Stimulated activated CD4-positive, alpha-beta T cell treated with anti-CD3 and anti-CD28 coated beads, Interleukin-15, amount 100 ng/mL, for 1 hour (primary cell): ENCODE measurements at places on chromosomes 6 and 20.

DNA sequence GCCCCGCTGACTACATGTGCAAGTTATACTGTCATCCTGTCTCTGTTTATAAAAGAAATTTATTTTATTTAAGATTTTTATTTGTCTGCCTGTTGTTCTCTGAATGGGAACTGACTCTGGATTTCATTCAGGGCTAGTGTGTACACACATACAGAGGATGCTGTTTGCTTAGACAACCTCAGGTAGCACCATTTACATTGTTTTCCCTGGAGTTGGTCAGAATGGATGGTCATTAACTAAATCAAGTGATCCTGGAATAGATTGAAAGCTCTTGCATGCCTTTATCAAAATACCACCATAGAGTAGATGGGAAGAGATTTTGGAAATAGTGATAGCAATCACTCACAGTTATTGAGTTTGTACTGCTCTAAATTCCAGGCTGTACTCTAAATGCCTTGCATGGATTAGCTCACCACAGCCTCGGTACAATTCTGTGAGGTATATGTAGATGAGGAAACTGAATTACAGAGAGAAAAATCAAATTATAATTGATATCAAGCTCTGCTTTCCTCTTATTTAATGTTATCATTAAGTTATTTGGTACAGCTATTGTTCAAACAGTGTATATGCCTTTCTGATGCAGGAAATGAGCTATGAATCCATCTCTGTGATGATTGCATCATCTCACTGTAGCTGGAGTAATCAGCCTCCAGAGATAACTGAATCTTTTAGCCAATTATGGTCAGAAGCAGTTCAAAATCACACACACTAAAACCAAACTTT, 51.9 kb downstream of the RNF217 start:
- no peak for DNase-seq

GRCh38 chr6:5514353-5514752, 253.0 kb downstream of the FARS2 start:
- DNase-seq = no peak

- DNase-seq = no peak
These were observed 348.1 kb downstream of the THBS2 start for GRCh38 chr6:168905451-168906090.

GRCh38 chr6:34237316-34237721, 646 bp downstream of the HMGA1 start:
- no peak for DNase-seq

GRCh38 chr6:83589076-83589475, 76.7 kb downstream of the PRSS35 start:
- no peak for DNase-seq

DNA sequence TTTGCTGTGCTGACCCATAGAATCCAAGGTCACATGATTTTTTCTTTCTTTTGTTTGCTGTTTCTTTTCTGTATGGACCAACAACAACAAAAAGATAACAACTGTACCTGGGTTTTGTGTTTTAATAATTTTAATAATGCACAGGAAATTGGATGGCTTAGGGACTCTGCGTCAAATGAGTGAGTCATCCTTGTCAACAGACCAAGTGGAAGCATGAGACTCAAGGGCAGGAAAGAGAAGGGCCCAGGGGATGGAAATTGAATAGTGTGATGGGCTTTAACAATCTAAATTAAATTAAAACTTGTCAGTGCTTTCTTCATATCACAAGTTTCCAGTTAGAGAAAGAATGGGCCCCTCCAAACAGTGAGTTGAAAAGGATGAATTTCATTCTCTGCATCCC, 413.0 kb downstream of the PREX1 start:
- DNase-seq = no peak

DNA sequence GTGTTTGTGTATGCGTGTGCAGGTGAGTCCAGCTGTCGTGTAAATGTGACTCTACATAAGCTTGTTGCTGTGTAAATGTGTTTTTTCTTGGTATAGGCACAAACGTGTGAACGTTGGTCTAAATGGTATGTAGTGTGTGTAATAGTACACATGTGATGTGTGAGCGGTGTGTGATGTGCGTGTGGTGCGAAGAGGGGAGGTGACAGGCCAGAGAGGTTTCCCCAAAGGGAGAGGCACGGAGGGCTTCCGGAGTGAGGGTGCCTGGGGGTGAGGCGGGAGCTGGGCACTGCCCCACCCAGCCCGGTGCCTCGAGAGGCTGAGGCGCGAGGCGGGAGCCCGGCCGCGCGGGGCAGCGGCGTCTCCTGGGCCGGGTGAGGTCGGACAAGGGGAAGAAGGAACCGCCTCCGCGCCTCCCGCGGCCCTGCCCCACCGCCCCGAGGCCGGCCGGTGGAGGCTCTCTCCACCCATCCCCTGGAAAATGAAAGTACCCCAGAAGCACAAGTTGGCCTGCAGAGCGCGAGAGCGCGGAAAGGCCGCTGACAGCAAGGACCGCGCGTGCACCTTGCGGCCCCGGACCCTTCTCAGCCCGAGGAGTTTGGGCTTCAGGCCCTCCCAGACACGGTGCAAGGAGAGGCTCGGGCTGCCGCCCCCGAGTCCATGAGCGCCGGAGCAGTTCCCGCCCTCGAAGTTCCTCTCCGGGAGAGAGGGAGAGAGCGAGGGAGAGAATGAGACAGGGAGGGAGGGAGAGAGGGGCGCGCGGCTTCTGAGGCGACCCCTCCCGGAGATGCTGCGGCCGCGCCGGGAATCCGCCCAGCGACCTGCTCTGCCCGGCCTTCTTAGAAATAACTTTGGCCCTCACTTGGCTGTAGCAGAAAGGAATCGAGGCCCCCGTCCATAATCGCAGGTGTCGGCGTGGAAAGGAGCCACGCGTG, 43.2 kb upstream of the OSTM1 start:
- no peak for DNase-seq

- no peak for DNase-seq
These were observed 53.4 kb upstream of the TBXT start for GRCh38 chr6:166221040-166221439.

- no peak for DNase-seq
These were observed 6.5 kb upstream of the USP45 start for GRCh38 chr6:99521633-99522151.

GRCh38 chr6:167244064-167244960, 46.8 kb upstream of the UNC93A start:
- DNase-seq = no peak

DNA sequence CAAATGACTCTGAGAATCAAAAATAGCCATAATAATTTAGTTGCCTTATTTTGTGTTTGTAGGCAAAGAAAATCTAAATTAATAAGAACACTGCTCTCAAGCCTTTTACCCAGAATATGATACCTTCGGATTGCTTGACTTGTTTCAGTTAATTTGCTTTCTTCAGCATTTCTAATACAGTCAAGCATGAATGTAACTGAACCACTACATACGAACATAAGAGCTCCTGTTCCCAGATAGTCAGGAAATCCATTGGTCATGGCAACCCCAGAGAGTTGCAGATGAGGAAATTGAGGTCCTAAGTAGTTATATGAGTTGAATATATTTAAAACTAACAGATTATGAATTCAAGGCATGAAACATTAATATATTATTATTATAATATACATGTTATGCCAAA, 2.9 kb downstream of the FRK start:
- no peak for DNase-seq

DNA sequence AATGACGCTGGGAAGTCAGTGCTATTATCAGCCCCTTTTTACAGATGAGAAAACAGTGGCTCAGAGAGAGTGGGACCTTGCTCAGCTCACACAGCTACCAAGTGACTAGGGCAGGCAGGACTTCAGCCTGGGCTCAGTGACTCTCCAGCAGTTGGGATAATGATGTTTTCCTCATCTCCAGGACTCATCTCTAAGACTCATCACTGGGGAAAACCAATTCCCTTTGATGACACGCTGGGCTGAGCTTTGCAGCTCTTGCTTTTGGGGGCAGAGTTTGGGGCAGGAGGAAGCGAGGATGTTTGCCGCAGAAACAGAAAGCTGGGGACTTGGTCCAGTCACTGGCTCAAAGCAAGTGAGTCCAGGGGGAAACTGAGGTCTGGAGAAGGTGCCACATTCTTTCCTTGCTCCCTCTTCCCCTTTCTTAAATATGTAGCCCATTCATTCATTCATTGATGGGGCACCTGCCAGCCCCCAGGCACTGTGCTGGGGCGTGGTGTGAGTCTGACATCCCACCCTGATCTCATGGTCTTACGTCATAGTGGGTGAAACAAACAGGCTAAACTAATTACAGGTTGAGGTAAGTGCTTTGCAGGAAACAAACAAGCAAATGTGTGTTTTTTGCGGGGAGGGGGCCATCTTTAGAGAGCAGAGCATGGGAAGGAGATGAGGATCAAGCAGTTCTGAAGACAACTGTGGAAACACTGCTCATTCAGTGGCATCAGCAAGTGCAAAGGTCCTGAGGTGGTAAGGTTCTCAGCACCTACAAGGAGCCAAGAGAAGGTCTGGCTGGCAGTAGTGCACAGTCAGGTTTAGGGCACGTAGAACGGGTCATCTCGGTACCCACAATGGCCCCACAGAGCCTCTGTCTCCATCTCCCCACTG, 74.4 kb upstream of the PMEPA1 start:
- DNase-seq = no peak

GRCh38 chr6:31202259-31203166, 32.0 kb upstream of the POU5F1 start:
- DNase-seq = no peak

GRCh38 chr6:44680202-44680720, 292.8 kb downstream of the CDC5L start:
- no peak for DNase-seq

DNA sequence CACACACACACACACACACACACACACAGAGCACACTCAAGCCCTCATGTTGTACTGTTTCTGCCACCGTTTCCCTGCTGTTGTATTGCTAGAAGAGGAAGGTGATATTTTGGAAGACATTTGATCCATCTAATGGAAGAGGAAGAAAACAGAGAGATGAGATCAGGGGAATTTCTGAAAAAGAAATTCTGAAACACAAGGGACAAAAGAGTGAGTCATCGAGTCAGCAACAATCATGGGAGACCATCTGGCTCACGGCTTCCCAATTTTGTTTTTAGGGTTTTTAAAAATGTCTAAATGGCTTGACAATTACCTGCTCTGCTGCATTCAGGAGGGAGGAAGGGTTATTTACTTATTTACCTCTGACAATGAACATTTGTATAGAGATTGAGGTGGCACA, 22.0 kb downstream of the SOX4 start:
- DNase-seq = no peak

DNA sequence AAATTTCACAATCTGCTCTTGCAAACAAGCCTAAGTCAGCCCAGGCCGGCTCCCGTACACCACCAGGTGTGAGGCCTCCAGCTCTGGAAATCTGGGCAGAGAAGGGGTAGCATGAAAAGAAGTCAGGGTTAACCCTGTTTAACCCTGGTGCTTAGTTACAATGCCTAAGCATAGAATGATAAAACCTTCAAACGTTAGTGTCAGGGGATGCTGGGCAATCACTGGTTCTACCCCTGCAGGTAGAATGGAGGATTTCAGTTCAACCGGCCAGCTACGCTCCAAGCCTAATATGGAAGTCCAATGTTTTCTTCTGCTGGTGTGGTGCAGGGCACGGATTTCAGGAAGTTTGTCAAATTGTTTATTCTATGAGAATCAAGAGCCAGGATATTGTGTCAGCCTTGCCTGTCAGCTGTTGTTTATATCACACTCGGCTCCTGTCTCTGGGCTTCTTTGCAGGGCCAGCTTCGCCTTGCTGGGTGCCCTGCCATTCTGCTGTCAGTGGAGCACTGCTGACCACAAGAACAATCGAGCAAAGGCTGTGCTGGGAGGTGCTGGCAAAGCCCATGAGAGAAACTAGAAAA, 20.2 kb upstream of the CD93 start:
- no peak for DNase-seq

GRCh38 chr6:160203076-160203475, 55.5 kb downstream of the SLC22A2 start:
- no peak for DNase-seq

GRCh38 chr20:834151-834746, 734 bp downstream of the FAM110A start:
- no peak for DNase-seq

- DNase-seq = no peak
These were observed 554.3 kb downstream of the CD109 start for GRCh38 chr6:74250161-74250818.

GRCh38 chr20:22584522-22584921, at the start of gene FOXA2:
FOXA2 (minus strand) TSS chr20:22584572; CDS start chr20:22584278, 294 bp downstream.
- no peak for DNase-seq

- no peak for DNase-seq
These were observed 95.5 kb downstream of the EYA2 start for GRCh38 chr20:46990017-46990595.

DNA sequence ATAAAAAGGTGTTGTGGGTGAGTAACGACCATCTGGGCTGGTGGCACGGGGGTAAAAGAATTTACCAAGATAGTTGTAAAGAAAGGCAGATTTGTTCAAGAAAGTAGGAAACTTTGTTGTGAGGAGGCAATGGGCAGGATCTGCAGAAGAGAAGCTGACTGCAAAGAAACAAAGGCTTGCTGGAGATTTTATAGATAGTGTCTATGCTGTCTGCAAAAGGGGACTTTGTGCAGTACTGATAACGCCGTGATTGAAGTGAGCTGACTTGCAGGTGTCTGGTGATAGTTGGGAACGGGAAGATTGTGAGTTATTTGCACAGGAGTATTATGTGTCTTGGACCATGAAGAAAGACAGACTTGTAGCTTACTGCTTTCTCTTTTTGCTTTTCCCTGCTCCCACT, 36.8 kb upstream of the GSTA3 start:
- DNase-seq = no peak

DNA sequence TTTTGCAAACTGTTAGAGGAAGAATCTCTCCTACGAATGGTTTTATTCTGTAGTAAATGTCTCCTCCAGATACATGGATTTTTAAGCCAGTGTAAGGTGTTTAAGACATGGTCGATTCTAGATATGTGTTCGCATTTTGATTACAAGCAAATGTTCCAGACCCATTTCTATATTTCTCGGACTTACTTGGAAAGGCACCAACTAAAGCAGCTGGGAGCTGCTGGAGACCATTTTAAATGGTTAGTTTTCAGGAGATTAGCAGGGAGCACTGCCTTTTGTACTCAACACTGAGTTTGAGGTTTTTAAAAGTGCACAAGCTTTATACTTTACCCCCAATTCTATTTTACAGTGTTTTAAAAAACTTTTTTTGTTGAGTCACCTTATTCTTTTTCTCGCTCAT, 857.0 kb downstream of the KIF16B start:
- no peak for DNase-seq

DNA sequence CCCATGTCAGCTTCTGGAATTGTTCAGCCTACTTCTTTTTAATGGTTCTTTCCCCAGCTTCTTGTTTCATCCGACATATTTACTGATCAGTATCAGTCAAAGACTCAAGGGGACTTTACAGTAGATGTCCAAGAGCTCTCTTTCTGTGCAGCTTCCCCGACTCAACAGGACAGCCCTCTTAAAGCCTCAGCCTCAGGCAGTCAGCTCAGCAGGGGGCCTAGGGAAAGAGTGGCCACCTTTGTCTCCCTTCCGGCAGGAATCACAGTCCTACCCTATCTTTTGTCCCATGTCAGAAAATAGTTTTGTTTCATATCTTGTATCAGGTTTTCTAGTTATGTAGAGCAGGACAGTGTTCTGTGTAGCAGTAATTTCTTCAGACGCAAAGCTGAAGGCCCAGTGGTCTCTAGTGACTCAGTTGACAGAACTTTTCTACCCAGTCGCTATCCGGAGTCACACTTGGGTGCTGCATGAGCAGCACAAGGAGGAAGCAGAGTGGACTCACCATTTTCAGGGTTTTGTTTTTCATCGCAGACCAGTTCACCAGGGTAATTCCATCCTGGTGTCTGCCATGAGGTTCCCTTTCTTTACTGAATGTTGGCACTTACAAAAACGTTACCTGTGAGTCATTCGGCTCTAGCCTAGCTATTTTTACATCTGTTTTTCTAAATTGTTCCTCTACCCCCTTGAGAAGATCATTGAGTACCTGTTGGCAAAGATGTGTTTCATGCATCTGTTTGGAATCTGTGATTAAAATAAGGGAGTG, 47.7 kb downstream of the SPATA2 start:
- no peak for DNase-seq
